ENCODE measurements at places on chromosomes 11 and 22.

DNA sequence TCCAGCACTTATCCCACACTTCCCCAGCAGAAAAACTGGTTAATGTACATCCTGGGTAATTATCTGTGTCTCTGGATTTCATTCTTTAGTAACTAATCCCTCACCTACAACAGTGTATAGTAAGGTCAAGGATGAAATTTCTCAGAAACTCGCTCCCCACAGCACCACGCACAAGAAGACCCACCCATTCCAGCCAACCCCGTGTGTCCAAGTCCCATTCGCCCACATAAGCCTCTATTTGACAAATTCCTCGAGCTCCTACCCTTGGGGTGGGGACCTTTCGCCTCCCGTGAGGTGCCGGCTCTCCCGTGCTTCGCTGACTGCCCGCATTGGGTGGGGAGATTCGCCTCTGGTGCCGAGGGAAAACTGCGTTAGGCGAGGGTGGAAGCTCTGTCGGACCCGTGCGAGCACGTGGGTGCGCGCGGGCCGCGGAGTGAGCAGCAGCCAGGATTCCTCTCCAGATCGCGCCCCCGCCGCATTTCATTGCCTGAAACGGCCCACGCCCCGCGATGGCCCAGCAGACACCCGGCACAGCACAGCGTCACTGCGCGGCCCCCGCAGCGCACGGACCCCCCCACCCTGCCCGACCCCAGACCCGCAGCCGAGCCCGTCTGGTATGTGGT lies 866 bp downstream of the EXPH5 start:
- DNase-seq: no peak

DNA sequence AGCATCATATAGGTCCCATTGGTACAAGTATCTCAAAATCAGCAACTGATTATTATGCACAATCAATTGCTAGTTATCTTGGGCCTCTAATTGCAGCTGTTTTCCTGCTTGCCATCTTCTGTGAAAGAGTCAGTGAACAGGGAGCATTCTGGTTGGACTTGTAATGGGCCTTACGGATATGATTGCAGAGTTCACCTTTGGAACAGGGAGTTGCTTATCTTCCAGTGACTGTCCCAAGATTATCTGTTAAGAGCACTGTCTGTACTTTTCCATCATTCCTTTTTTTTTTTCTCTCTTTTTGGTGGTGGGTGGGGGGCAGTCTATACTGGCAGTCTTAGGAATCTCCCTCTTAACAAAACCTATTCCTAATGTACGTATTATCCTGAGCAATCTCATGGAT lies 17.8 kb downstream of the OR8G5 start:
- no peak for DNase-seq

DNA sequence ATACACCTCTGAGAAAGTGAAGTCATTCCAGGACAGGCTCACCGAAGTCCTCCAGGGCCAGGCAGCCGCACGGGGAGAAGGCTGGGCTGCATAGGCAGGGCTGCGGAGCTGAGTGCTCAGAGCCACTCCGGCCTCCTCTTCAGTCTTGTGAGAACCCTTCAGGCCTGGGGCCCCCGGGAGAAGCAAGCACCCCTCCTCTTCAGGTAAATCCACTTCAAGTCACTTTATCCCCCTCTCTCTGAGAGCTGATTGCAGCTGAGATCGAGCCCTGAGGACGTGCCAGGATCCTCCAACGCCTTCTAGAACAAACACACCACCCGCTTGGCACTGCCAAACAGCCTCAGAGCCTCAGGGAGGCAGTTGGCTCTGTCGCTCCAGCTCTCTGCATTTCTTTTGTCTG lies 1526.3 kb downstream of the BRD1 start:
- DNase-seq: no peak

- no peak for DNase-seq
These were observed 3.9 kb downstream of the MAML2 start for GRCh38 chr11:96338910-96339705.

DNA sequence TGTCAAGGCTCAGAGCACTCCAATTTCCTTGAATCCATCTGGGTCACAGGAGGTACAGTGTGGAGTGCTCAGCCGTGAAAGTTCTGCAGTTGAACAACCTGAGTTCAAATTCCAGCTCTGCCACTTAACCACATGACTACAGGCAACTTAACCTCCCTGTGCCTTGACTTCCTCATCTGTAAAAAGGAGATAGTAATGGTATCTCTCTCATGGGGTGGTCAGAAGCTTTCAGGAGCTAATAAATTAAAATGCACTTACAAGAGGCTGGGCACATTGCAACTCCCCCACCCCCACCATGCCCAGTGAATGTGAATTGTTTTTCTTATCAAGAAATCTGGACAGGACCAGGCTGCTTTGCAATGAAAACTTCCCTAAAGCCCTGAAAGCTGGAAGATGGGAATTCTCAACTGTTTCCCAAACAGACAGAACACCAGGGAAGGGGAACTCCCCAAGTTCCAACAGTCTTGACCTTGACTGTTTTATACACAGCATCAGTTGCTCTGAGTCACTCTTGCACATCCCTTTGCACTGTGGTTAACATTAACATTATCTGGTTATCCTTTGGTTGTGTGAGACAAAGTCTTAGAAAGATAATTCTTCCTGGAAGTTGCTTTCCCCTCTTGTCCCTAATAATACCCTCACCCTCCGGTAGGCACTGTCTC lies 137.0 kb downstream of the SLC1A2 start:
- DNase-seq: peak; percentile 65

DNA sequence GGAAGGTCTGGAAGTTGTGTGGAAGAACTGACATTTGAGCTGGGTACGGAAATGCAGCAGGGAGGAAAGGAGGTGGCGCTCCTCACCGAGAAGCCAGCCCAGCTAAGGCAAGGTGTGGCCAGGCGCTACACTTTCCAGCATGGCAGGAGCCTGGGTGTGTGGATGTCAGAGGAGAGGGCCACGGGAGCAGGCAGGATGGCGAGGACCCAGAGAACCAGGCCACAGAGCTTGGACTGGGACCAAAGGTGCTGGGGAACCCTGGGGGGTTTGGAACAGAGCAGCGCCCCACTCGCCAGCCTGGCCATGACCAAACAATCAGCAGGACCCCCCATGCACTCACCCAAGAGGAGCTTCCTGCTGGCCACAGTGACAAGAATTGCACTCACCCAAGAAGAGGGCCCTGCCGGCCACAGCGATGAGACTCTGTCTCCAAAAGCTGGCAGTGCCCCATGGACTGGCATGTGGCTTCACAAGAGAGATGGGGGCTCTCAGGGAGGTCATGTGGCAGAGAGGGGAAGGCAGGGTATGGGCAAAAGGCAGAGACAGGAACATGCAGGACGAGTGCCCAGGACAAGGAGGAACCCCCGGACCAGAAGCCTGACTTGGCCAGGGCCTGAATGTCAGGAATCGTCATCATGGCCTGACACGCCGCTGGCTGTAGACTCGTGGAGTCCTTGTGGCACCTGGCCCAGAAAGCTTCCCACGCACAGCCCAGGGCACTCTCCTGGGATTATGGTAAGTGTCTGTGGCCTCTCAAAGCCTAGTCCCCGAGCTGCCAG lies 45.4 kb downstream of the IGF2 start:
- peak; percentile 41 for DNase-seq

GRCh38 chr11:75182664-75183063 lies 31.8 kb downstream of the SLCO2B1 start:
- no peak for DNase-seq

- peak; percentile 52 for DNase-seq
These were observed 185.6 kb upstream of the TENM4 start for GRCh38 chr11:79626135-79627075.

Measured in stromal cell of bone marrow (primary cell).